Fibroblast of lung (primary cell): ENCODE measurements at places on chromosomes 4 and X. TPM values are rescaled to one million over a fixed set of nuclear protein-coding genes. Genes with fewer than 3 reads are reported as not detected.

Gene SGCB
- 55.3 and 72.2 TPM in 2 replicates for polyA plus RNA-seq

Gene RTL5
- 4.2 and 6.9 TPM in 2 replicates for polyA plus RNA-seq

Gene HPRT1
- polyA plus RNA-seq: 51.8 and 63.8 TPM in 2 replicates

Gene GLRA3
- not detected in 2 replicates for polyA plus RNA-seq

Gene MAGEE2
- polyA plus RNA-seq: not detected in 2 replicates

Gene WDR17
- 1.0 and 1.7 TPM in 2 replicates for polyA plus RNA-seq

Gene NXF2
- not detected in 2 replicates for polyA plus RNA-seq

Gene FAT4
- 7.4 and 10.8 TPM in 2 replicates for polyA plus RNA-seq

Gene MAGEC2
- polyA plus RNA-seq: 0.02 TPM in 1 of 2 replicates, not detected in the other

Gene P2RY4
- 0.05 TPM in 1 of 2 replicates, not detected in the other for polyA plus RNA-seq

DNA sequence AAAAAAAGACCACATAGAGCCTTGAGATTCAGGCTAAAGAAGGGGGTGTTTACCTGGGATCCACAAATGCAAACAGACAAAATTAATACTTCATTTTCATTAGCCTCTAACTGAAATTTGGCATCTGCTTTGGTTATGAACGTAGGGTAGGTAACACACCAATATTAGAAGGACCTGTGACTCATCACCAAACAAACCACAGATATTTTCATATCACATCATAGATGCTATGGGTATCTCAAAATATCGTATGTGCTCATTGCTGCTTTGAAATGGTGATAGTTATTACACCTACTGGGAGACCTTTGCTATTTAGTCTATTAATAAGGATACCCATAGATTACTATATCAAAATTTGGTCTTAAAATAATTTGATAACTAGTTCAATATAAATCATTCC lies 180.6 kb upstream of the MAP3K15 start:
- no peaks in the 10 kb centered on the region for H3K27me3 ChIP-seq
- no peak overlapping the region for H3K4me3 ChIP-seq
- no peak overlapping the region for H3K27ac ChIP-seq
- no peaks in the 10 kb centered on the region for H3K36me3 ChIP-seq
- peaks cover 2% of the 10 kb centered on the region for H3K4me1 ChIP-seq

DNA sequence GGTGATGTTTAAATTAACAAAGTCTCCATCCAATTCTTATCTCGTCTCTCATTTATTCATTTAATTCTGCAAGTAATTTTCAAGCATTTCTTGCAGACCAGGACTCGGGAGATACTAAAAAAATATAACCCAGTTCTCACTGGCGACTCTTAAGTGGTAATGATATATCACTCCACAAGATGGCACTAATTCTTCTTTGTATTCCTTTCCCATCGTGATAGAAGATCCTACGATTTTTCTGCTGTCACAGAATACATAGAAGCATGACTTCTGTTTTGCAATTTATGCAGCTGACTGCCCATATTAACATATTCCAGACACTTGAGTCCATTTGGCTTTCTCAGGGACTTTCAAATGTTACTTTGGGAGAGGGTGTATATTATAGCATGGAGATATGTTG lies 64.0 kb upstream of the FGF13 start:
- DNase-seq: peak; percentile 54
- no peaks in the 10 kb centered on the region for H3K27me3 ChIP-seq

- H3K27me3 ChIP-seq: no peaks in the 10 kb centered on the region
- H3K27ac ChIP-seq: no peak overlapping the region
Observed at GRCh38 chrX:68841251-68842049, 12.6 kb downstream of the EFNB1 start.

GRCh38 chr4:25443851-25444250 lies 66.8 kb downstream of the ANAPC4 start:
- no peak for DNase-seq
- no peak overlapping the region for H3K4me3 ChIP-seq
- no peak overlapping the region for H3K27ac ChIP-seq
- H3K4me1 ChIP-seq: no peaks in the 10 kb centered on the region
- no peaks in the 10 kb centered on the region for H3K27me3 ChIP-seq

- H3K4me1 ChIP-seq: no peaks in the 10 kb centered on the region
- no peaks in the 10 kb centered on the region for H3K27me3 ChIP-seq
- DNase-seq: no peak
- no peak overlapping the region for H3K27ac ChIP-seq
- H3K4me3 ChIP-seq: no peak overlapping the region
Observed at GRCh38 chr4:70531981-70532380, 13.6 kb downstream of the AMTN start.

DNA sequence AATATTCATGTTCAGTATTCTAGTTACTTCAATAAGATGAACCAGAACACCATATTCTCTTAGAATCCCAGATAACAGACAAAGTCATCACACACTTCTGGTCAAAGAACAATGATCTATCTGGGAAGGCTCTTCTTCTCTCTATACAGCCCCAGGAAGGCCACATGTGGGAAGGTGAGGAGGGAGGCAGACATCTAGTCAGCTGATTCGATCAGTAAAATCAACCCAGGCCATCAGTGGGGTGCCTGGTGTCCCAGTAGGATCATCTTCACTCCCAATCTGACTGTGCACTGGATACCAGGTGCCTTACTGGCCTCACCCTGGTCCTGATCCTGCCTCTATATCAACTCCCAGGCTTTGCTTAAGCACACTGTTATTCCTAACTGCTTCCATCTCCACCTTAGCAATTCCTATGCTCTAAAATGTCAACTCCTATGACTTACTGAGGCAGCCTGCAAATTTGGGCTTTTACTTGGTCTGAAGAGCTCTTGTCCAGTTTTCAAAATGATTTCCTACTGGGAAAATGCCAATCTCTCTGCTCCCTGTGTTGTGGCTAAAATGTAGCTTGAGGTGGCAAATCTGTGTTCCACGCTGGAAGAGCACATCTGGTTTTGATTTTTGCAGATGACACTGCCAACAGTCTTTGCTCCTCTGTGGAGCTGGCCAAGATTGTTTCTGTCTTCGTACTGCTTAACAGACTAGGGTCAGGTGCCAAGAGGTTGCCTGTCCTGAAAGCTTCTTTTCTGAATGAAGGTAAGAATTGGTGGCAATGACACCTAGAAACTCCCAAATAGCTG lies 128.7 kb downstream of the MGST2 start:
- no peaks in the 10 kb centered on the region for H3K36me3 ChIP-seq
- peaks cover 11% of the 10 kb centered on the region for H3K4me1 ChIP-seq

DNA sequence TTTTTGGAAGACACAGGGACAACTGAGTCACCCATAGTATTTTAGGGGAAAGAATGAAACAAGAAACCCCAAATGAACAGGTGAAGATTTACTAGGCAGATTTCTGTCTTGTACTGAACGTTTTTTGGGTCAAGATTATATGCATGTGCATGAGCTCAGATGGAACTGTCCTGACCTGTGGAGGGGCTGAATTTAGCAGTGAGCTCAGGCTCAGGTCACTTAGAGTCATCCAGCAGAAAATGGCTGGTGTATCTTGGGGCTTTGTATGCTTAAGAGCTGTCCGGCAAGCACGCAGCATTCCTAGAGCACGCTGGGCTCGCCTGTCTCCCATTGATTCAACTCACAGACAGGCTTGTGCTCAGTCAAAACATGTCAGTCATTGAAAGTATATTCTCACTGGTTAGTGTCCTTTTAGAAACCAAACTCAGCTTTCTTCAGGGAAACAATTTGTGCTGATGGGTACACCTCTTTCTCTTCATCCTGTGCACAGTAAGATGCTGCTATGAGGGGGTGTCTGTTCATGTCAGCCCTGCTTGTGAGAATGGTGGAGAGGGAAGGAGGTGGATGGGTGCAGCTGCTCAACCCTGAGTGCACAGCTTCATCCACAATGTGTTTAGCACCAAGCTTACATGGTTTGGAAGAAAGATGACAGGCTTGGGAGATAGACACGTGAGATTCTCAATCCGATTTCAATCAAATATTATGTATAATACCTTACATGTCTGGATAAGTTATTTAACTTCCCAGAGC lies 47.5 kb upstream of the PDLIM3 start:
- no peak for DNase-seq
- peaks cover 2% of the 10 kb centered on the region for H3K4me1 ChIP-seq
- no peak overlapping the region for H3K4me3 ChIP-seq
- peaks cover 1% of the 10 kb centered on the region for H3K27me3 ChIP-seq
- H3K36me3 ChIP-seq: no peaks in the 10 kb centered on the region

GRCh38 chr4:120685756-120686278 lies 236.7 kb downstream of the PRDM5 start:
- H3K27ac ChIP-seq: no peak overlapping the region
- no peaks in the 10 kb centered on the region for H3K27me3 ChIP-seq
- no peak for DNase-seq
- no peaks in the 10 kb centered on the region for H3K4me1 ChIP-seq
- H3K4me3 ChIP-seq: no peak overlapping the region

GRCh38 chr4:74896595-74896994 lies 36.3 kb upstream of the PARM1 start:
- no peaks in the 10 kb centered on the region for H3K4me1 ChIP-seq
- no peak for DNase-seq
- H3K27ac ChIP-seq: no peak overlapping the region

- no peaks in the 10 kb centered on the region for H3K4me1 ChIP-seq
- no peak for DNase-seq
- H3K4me3 ChIP-seq: no peak overlapping the region
- no peak overlapping the region for H3K27ac ChIP-seq
- H3K27me3 ChIP-seq: no peaks in the 10 kb centered on the region
Observed at GRCh38 chr4:85993641-85994040, 366.2 kb downstream of the MAPK10 start.

DNA sequence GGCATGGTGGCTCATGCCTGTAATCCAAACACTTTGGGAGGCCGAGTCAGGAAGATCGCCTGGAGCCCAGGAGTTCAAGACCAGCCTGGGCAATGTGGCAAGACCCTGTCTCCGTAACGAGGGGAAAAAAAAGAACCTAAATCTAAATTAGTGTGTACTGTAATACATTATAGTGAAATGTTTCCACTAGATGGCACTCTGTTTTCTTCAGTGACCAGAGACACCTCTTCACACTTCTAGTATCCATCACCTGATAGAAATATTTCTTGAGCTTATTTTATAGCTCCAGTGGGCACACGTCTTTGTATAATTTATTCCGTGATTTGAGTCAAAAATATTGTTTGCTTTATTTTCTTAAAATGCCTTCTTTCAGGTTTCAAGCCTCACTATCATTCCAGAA lies 600.9 kb upstream of the DIPK2B start:
- peak overlapping the region; percentile 81 for H3K27ac ChIP-seq
- peak overlapping the region; percentile 38 for H3K4me3 ChIP-seq
- H3K27me3 ChIP-seq: no peaks in the 10 kb centered on the region
- peaks cover 15% of the 10 kb centered on the region for H3K4me1 ChIP-seq
- DNase-seq: peak; percentile 40

GRCh38 chr4:139083607-139083955 lies 68.0 kb downstream of the NOCT start:
- H3K4me3 ChIP-seq: peak overlapping the region; percentile 95
- H3K27me3 ChIP-seq: no peaks in the 10 kb centered on the region
- no peaks in the 10 kb centered on the region for H3K36me3 ChIP-seq
- peak overlapping the region; percentile 95 for H3K27ac ChIP-seq
- H3K4me1 ChIP-seq: peaks cover 2% of the 10 kb centered on the region
- DNase-seq: peak; percentile 59

GRCh38 chr4:70158576-70158975 lies 4.5 kb downstream of the PRR27 start:
- no peaks in the 10 kb centered on the region for H3K27me3 ChIP-seq
- H3K4me3 ChIP-seq: no peak overlapping the region
- H3K27ac ChIP-seq: no peak overlapping the region
- H3K36me3 ChIP-seq: no peaks in the 10 kb centered on the region

GRCh38 chr4:659851-660250 lies 14.2 kb downstream of the ATP5ME start:
- H3K4me3 ChIP-seq: no peak overlapping the region
- no peak for DNase-seq
- peaks cover 3% of the 10 kb centered on the region for H3K27me3 ChIP-seq
- no peaks in the 10 kb centered on the region for H3K4me1 ChIP-seq
- no peak overlapping the region for H3K27ac ChIP-seq
- no peaks in the 10 kb centered on the region for H3K36me3 ChIP-seq

- H3K4me3 ChIP-seq: no peak overlapping the region
- DNase-seq: peak; percentile 34
- H3K4me1 ChIP-seq: no peaks in the 10 kb centered on the region
- H3K36me3 ChIP-seq: no peaks in the 10 kb centered on the region
Observed at GRCh38 chr4:85419103-85419502, 55.8 kb upstream of the ARHGAP24 start.
